ENCODE measurements at places on chromosomes 5 and 9.

GRCh38 chr9:126490871-126491567 lies 122.7 kb upstream of the LMX1B start:
- no peak for DNase-seq
- H3K27ac ChIP-seq: no peak overlapping the region
- H3K27me3 ChIP-seq: no peaks in the 10 kb centered on the region

- H3K27ac ChIP-seq: no peak overlapping the region
- peaks cover 15% of the 10 kb centered on the region for H3K4me1 ChIP-seq
- H3K36me3 ChIP-seq: no peaks in the 10 kb centered on the region
- H3K4me3 ChIP-seq: no peak overlapping the region
- DNase-seq: peak; percentile 84
Measured at GRCh38 chr9:137445275-137445807, 4.2 kb upstream of the ENTPD8 start.

DNA sequence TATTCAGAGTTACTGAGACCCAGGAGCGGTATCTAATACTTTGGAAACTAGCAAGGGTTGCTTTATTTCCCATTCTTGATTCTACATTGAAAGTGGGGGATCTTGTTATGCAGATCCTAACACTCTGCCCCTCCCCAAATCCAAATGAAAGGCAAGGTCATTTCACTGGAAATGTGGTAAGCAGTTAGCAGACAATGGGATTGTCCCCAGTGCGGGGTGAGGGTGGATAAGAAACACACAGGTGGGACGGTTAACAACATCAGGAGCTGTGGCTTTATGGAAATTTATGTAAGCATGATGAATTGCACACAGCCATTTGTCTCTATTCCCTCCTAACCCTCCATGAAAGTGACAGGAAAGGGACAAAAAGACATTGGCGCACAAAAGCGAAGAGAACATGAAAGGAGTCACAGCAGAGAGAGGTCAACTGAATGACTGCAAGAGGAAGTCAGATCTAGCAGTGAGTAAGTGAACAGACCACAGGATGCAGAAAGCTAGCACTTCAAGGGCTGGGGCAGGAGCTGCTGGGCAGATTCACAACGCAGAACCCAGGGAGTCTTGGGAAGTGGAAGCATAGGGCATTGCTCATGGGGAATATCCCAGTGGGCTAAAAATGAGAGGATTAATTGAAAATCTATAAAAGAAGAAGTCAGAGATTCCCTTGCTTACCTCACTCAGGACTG lies 184.4 kb downstream of the HSD17B3 start:
- H3K4me1 ChIP-seq: peaks cover 7% of the 10 kb centered on the region
- no peak overlapping the region for H3K27ac ChIP-seq
- H3K4me3 ChIP-seq: no peak overlapping the region
- H3K36me3 ChIP-seq: no peaks in the 10 kb centered on the region

GRCh38 chr5:149782018-149782894 lies 52.1 kb downstream of the PPARGC1B start:
- H3K4me1 ChIP-seq: peaks cover 4% of the 10 kb centered on the region
- no peaks in the 10 kb centered on the region for H3K27me3 ChIP-seq
- no peak overlapping the region for H3K4me3 ChIP-seq
- DNase-seq: no peak

- no peak for DNase-seq
- no peaks in the 10 kb centered on the region for H3K4me1 ChIP-seq
- no peak overlapping the region for H3K27ac ChIP-seq
- no peak overlapping the region for H3K4me3 ChIP-seq
Measured at GRCh38 chr9:116990592-116990991, 303.5 kb downstream of the TRIM32 start.

- H3K4me3 ChIP-seq: no peak overlapping the region
- no peaks in the 10 kb centered on the region for H3K27me3 ChIP-seq
- no peak overlapping the region for H3K27ac ChIP-seq
Measured at GRCh38 chr5:170809551-170809950, 26.0 kb downstream of the GABRP start.

DNA sequence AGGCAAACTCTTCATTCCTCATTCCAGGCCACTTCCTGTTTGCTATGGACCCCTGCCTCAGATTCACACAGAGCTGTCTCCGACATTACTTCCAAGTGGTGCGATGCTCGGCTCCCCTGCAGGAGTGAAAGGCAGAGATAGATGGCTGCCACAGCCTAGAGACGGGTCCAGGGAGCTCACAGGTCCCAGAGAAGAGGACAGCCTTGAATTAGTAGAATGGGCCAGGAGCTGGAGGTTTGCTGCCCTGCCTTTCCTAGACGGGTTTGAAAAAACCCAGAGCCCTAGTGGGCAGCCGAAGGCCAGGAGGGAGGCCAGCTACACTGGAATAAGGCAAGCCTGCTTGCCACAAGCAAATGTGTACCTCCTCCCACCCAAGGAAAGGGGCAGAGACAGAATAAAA lies 1.8 kb downstream of the ANKRD34B start:
- peaks cover 14% of the 10 kb centered on the region for H3K4me1 ChIP-seq
- H3K4me3 ChIP-seq: no peak overlapping the region
- no peaks in the 10 kb centered on the region for H3K36me3 ChIP-seq
- H3K27me3 ChIP-seq: peaks cover 87% of the 10 kb centered on the region
- H3K27ac ChIP-seq: no peak overlapping the region

- no peak for DNase-seq
- no peak overlapping the region for H3K4me3 ChIP-seq
- H3K27ac ChIP-seq: no peak overlapping the region
- H3K27me3 ChIP-seq: no peaks in the 10 kb centered on the region
- no peaks in the 10 kb centered on the region for H3K36me3 ChIP-seq
- H3K4me1 ChIP-seq: peaks cover 6% of the 10 kb centered on the region
Measured at GRCh38 chr9:114953959-114954358, 23.6 kb upstream of the TNFSF8 start.

DNA sequence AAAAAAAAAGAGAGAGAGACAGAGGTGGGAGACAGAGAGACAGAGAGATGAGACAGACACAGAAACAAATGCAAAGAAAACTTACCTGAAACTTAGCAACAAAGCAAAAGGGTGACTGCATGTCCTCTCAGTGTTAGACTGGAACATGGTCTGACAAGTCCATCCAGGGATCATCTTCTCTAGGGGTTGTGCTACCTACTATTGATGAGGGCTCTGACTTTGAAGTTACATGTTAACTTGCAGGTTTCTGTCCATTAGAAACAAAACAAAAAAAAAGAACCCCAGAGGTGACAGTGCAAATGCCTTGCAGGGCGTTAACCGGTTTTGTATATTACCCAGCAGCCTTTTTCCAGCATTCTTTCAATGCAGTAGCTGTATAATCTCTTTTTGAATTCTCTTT lies 13.6 kb upstream of the SPARC start:
- no peak overlapping the region for H3K4me3 ChIP-seq
- H3K27me3 ChIP-seq: no peaks in the 10 kb centered on the region
- DNase-seq: no peak
- no peaks in the 10 kb centered on the region for H3K36me3 ChIP-seq

GRCh38 chr5:59923465-59923864 lies 29.9 kb upstream of the PDE4D start:
- H3K27ac ChIP-seq: no peak overlapping the region
- peak; percentile 25 for DNase-seq
- no peak overlapping the region for H3K4me3 ChIP-seq
- H3K36me3 ChIP-seq: no peaks in the 10 kb centered on the region

GRCh38 chr5:120443607-120444006 lies 20.5 kb upstream of the PRR16 start:
- no peak overlapping the region for H3K4me3 ChIP-seq
- H3K27ac ChIP-seq: no peak overlapping the region
- H3K36me3 ChIP-seq: no peaks in the 10 kb centered on the region
- no peaks in the 10 kb centered on the region for H3K27me3 ChIP-seq

DNA sequence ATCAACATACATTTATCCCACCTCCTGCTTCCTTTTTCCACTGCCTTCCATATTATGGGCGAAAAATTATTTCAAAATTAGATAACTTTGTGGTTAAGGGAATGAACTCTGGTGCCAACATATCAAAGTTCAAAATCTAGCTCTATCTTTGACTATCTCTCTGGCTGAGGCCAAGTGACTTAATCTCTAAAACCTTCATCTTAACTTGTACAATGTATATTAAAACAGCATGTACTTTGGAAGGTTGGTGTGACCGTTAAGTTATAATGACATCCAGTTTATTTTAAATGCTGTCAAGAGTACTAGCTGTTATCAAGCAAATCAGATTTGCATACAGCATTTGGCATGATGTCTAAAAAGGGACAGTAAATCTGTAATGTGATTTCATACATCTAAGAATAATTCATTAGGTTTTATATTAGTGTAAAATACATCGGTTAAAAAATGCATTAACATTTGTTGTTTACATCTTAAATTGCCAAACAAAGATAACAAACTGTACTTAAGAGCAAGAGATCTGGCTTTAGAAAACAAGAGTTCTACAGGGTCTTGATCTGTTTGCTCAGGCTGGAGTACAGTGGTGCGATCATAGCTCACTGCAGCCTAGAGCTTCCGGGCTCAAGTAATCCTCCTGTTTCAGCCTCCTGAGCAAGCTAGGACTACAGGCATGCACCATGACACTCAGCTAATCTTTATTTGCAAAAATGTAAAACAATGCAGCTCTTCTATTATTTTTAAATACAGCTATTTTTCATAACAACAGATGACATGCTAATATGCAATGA lies 102.8 kb downstream of the CDH18 start:
- no peaks in the 10 kb centered on the region for H3K4me1 ChIP-seq
- no peak overlapping the region for H3K4me3 ChIP-seq
- no peaks in the 10 kb centered on the region for H3K36me3 ChIP-seq
- no peak for DNase-seq
- H3K27ac ChIP-seq: no peak overlapping the region

- no peak for DNase-seq
- H3K4me1 ChIP-seq: no peaks in the 10 kb centered on the region
- no peak overlapping the region for H3K27ac ChIP-seq
- no peak overlapping the region for H3K4me3 ChIP-seq
Measured at GRCh38 chr5:77569409-77569808, 69.1 kb downstream of the OTP start.

DNA sequence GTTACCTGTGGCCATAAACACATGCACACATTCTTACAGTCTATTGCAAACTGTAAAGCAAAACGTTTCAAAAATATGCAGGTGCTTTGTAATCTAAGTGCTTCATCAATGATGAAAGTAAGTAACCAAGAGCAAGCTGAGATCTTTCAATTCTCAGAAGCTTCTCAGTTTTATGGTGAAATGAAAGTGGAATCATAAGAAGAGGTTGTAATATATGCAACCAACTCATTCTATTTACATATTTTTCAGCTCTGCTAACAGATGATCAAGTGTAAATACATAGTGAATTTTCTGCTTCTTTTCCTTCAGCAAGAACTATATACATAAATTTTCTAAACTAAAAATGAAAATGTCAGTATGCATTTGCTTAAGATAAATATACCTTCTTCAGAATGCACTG lies 33.1 kb upstream of the PRDM9 start:
- no peak overlapping the region for H3K27ac ChIP-seq
- no peaks in the 10 kb centered on the region for H3K36me3 ChIP-seq
- no peaks in the 10 kb centered on the region for H3K4me1 ChIP-seq
- H3K4me3 ChIP-seq: no peak overlapping the region

DNA sequence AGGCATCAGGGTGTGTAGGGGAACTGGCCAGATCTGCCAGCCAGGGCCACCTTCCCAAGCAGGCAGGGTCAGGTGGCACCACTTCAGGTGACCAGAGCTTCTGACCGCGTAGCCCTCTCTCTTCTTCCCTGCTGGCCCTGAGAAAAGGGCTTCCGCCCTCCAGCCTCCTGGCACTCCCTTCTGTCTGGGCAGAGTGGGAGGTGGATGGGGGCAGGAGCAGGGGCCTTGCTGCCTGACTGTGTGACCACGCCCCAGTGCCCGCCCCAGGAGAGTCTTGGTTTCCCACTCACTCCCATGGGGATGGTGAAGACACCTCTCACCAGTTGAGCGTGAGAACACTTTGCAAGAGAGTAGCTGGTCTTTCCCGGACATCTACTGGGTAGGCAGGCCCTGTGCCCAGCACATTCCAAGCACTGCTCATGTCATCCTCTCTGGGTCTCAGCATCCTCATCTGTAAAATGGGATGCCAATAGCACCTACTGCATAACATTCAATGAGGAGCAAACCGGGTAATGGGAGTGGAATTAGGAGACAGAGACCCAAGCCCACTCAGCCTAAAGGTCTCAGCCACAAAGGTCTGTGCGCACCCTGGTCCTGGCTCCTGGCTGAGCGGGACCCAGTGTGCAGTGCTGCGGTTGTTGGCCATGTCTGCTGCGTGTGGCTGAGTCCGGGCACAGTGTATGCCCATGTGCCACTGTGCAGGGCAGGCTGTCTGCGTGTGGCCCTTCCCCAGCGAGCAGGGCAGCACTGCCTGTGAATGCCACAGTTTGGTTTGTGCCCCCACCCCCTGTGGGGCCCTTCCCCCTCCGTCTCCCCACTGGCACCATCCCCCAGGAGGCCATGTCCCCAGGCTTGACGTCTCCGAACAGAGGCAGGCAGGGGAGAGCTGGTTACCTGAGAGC lies 179.1 kb upstream of the IER5L start:
- no peaks in the 10 kb centered on the region for H3K36me3 ChIP-seq
- peaks cover 6% of the 10 kb centered on the region for H3K27me3 ChIP-seq
- no peak for DNase-seq
- no peak overlapping the region for H3K4me3 ChIP-seq
- H3K27ac ChIP-seq: no peak overlapping the region

DNA sequence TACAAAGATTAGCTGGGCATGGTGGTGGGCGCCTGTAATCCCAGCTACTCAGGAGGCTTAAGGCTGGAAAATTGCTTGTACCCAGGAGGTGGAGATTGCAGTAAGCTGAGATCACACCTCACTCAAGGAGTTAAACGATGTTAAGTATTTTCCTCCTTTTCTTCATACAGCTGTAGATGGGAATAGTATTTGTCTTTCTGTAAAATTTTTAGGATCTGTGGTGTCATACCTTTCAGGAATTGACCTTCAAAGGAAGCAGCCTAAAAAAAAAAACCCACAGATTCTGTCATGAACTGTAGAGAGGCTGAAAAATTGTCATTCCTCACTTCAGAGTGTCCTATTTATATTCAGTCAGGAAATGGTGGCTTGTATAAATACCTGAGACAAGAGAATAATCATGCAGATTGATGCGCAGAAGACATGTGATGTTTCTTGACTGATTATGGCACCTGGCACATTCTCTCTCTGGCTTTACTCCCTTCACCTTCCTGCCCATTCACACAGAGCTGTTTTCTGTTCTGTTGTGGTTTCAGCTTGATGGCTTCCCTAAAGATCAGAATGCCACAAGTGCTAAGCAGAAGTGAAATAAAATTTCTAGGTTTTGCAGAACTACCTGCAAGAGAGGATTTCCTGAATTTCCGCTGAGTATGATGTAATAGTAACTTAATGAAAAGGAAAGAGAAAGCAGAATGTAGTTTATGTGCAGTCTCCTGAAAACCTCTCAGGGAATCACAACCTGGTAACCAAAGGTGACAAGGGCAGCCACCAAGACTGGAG lies 3.8 kb downstream of the IFNA1 start:
- no peak for DNase-seq
- peaks cover 15% of the 10 kb centered on the region for H3K27me3 ChIP-seq
- H3K4me1 ChIP-seq: no peaks in the 10 kb centered on the region
- peak overlapping the region; percentile 31 for H3K27ac ChIP-seq
- H3K4me3 ChIP-seq: no peak overlapping the region
- no peaks in the 10 kb centered on the region for H3K36me3 ChIP-seq

DNA sequence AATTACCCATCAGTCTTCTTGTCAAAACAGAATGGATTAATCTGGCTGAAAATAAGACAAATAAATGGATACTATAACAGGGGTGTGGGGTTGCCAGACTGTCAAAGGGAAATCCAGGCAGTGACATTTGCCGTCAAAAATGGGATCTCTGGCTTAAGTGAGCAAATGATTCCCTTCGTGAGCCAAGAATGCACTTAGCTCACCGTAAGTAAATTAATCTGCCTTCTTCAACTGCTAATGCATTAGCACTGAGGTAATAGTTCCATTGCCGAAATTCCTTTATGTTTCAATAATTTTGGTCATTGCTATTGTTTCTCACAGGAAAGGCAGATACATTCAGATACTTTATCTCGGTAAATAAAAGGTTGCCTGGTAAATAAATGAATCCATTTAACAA lies 377.8 kb downstream of the KIAA0825 start:
- no peak overlapping the region for H3K4me3 ChIP-seq
- no peaks in the 10 kb centered on the region for H3K36me3 ChIP-seq
- DNase-seq: no peak
- no peaks in the 10 kb centered on the region for H3K4me1 ChIP-seq

Data from left lung (tissue), 14 donors.